ENCODE measurements at places on chromosomes 12 and 14. TPM values are rescaled to one million over a fixed set of nuclear protein-coding genes. Genes with fewer than 3 reads are reported as not detected.

DNA sequence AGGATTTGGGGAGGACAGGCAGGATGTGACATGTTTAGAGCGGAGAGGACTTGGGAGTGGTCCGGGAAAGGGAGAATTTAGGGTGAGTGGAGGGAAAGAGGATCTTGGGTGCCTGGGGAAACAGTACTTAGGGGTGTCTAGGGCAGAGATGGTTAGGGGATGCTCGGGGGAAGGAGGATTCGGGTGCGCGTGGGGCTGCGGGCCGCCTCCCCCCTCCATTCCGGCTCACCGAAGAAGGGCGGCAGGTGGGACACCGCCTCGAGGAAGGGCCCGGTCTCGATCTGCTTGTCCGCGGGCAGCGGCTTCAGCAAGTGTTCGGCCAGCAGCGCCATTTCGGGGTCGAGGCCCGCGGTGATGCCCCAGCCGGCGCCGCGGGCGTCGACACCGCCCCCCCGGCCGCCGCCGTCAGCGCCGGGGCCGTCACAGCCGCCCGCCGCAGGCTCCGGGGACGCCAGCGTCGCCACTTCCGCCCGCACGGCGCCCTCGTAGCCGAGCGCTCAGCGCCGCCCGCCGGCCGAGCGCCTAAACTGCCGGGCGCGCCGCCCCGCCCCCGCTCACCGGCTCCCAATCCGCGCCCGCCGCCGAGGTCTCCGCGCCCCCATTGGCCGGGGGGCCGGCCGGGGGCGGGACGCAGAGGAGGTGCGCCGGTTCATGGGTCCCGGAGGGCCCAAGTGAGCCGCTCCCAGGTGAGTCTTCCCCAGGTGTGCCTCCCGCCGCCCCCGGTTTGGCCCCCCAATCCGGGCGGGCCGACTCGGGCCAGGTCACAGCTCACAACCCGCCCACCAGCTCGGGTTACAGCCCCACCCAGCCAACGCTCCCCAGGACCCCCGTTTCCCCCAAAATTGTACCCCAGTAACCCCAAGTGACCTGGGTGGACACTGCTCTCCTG lies at the start of gene GLTP:
GLTP (minus strand) TSS at position 499 of the 889 bp plus-strand sequence; CDS start at position 332, 167 bp downstream.
- no peaks in the 10 kb centered on the region for H3K36me3 ChIP-seq
- H3K27me3 ChIP-seq: no peaks in the 10 kb centered on the region
- H3K4me3 ChIP-seq: peak within 1 kb of the TSS; percentile 94
- peak within 1 kb of the TSS; percentile 79 for H3K27ac ChIP-seq
- H3K4me1 ChIP-seq: peaks cover 45% of the 10 kb centered on the region

GRCh38 chr12:32053881-32054624 lies 52.6 kb upstream of the BICD1 start:
- peaks cover under 1% of the 10 kb centered on the region for H3K4me1 ChIP-seq
- no peaks in the 10 kb centered on the region for H3K27me3 ChIP-seq
- no peak overlapping the region for H3K27ac ChIP-seq
- no peak overlapping the region for H3K4me3 ChIP-seq
- no peaks in the 10 kb centered on the region for H3K36me3 ChIP-seq
- no peak for DNase-seq

GRCh38 chr12:13350946-13351345 lies 154.4 kb downstream of the EMP1 start:
- H3K36me3 ChIP-seq: no peaks in the 10 kb centered on the region
- H3K4me3 ChIP-seq: no peak overlapping the region
- H3K27me3 ChIP-seq: peaks cover 20% of the 10 kb centered on the region
- no peak overlapping the region for H3K27ac ChIP-seq
- H3K4me1 ChIP-seq: peaks cover 5% of the 10 kb centered on the region
- DNase-seq: no peak

DNA sequence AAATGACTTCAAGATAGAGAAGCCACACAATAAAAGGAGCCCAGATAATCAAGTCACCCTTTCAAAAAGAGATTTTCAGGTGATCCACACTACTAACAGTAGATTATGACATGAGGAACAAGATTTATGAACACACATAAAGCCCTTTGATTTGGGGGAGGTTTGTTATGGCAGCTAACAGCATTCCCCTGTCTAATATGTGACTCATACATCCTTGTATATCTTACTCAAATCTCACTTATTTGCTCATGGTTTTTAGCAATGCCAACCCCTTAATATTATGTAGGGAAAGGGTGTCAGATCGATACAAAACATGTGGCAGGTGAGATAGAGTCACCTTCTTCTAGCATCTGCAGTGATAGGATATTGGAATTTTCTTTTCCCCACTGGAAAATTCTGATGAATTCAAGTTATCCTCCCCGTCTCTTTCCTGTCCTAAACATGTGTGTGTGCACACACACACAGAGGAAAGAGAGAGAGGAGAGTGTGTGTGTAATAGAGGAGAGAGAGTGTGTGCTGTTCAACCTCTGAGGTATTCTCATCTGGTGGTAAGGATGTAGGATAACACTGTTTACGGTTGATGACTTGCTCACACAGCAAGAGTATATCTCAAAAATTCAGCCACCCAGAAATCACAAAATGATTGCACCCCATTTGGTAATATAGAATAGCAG lies 319.9 kb downstream of the KCNC2 start:
- no peak for DNase-seq
- no peak overlapping the region for H3K4me3 ChIP-seq
- no peaks in the 10 kb centered on the region for H3K27me3 ChIP-seq
- H3K36me3 ChIP-seq: no peaks in the 10 kb centered on the region
- peaks cover 34% of the 10 kb centered on the region for H3K4me1 ChIP-seq

- H3K27ac ChIP-seq: peak overlapping the region; percentile 90
- peak; percentile 66 for DNase-seq
- H3K27me3 ChIP-seq: no peaks in the 10 kb centered on the region
- H3K4me3 ChIP-seq: peak overlapping the region; percentile 79
Observed at GRCh38 chr12:54980341-54980740, 4.2 kb downstream of the TESPA1 start.

DNA sequence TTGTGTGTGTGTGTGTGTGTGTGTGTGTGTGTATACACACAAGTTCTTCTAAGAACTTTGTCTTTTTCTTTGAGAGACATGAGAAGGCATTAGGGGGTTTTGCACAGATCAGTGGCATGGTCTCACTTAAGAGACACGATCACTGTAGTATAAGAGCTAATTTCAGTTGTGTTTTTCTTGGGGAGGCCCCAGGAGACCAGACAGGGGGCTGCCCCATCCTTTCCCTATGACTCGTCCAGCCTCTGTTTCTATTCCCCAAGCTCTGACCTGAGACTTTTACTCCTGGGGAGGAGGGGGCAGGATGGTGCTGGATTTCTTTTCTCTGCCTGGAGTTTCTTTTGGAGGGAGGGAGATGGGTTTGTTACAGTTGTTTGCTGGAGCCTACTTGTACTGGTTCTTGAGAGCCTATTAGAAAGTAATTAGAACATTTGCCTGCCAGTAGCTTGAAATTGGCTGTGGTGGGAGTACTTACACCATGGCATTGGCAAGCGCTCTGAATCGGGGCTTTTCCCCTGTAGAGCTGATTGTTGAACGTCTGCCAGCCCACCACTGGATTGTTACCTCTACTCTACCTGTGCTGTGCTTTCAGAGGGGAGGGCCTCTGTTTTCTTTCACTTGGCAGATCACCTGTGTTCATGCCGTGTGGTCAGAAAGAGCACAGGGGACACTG lies 109.5 kb downstream of the TSPAN9 start:
- no peaks in the 10 kb centered on the region for H3K36me3 ChIP-seq
- H3K4me1 ChIP-seq: no peaks in the 10 kb centered on the region
- DNase-seq: no peak
- peaks cover 5% of the 10 kb centered on the region for H3K27me3 ChIP-seq

KRT81 gene
- not detected for total RNA-seq

CD63 gene
- 204 TPM for total RNA-seq

JAG2 gene
- 2.4 TPM for total RNA-seq

SLCO1C1 gene
- total RNA-seq: not detected

- H3K4me3 ChIP-seq: no peak overlapping the region
- no peak overlapping the region for H3K27ac ChIP-seq
- no peak for DNase-seq
- H3K4me1 ChIP-seq: no peaks in the 10 kb centered on the region
- H3K27me3 ChIP-seq: no peaks in the 10 kb centered on the region
Observed at GRCh38 chr12:91964501-91964900, 181.1 kb downstream of the BTG1 start.

- H3K4me3 ChIP-seq: no peak overlapping the region
- no peak for DNase-seq
- no peaks in the 10 kb centered on the region for H3K27me3 ChIP-seq
- no peak overlapping the region for H3K27ac ChIP-seq
Observed at GRCh38 chr12:104340925-104341611, 37.5 kb downstream of the EID3 start.

GRCh38 chr14:52286661-52287649 lies 19.5 kb downstream of the PTGDR start:
- peak overlapping the region; percentile 29 for H3K27ac ChIP-seq
- peaks cover 31% of the 10 kb centered on the region for H3K4me1 ChIP-seq
- no peak for DNase-seq

All from activated CD4-positive, alpha-beta memory T cell treated with anti-CD3 and anti-CD28 coated beads for 36 hours (primary cell).